Tongue (tissue), 3 donors: ENCODE measurements at places on chromosomes 3 and 15. TPM values are rescaled to one million over a fixed set of nuclear protein-coding genes. Genes with fewer than 3 reads are reported as not detected.

DNA sequence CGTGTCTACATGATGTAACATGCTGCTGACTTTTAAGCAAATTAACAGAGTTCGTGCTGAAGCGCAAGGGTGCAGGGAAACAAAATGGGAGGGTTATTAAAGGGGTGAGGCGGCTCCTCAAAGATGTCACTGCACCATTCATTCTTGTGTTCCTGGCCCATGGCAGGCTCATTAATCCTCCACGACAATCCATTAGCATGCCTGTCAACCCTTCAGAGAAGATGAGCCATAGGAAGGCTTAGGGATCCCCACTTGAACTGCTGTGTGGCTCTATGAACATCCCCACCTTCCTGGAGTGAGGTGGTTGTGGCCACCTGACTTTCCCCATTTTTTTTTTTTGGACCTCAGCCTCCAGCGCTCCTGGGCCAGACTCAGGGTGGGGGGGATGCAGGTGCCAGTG, 45.8 kb downstream of the IGF1R start:
- no peak for DNase-seq

DNA sequence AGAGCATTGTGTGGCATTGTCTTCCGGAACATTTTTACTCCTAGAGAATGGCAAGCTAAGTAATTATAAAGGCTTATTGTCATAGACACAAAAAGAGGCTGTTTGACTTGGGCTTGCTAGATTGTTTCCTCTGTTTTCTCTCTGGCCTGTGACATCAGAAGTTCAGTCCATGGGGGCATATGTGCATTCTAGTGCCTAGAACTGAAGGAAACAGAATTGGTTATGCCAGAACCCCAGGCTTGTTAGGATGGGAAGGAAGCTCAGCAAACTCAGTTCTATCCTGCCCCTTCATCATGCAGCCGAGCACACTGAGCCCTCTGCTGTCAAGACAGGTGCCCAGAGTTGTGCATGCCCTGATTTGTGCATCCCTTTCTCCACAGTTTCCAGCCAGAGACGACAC, 131.3 kb downstream of the PDE8A start:
- no peak for DNase-seq

- DNase-seq = no peak
Observed at GRCh38 chr3:112808136-112808535, 38.5 kb downstream of the CD200R1L start.

- peak; percentile 35 for DNase-seq
Observed at GRCh38 chr3:65848024-65848423, 190.7 kb downstream of the MAGI1 start.

GRCh38 chr3:140748903-140749302, 71.0 kb downstream of the TRIM42 start:
- DNase-seq = no peak

DNA sequence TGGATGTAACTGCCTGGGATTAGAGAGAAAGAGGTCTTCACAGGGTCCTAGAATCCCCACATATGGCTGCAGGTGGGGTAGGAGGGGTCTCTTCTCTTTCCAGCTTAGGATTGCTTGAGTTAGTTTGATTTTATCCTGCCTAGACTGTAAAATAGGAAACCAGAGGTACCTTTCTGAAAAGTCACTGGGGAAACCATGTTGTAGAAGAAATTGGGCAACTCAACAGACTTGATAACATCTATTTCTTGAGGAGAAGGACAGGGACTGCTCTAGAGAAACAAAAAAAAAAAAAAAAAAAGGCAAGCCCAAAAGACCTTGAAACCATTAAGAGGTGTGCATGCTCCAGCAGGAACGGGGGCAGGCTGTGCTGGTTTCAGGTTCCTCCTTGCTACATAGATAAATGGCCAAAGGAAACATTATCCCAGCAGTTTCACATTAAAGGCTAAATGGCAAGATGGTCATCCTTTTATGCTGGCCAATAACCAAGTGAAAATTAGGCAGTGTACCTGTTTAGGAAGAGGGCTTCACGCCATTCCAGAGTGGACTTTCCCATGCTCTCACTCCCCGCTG, 116.1 kb downstream of the ALDH1A2 start:
- no peak for DNase-seq

Gene INSYN1
- 14.8 TPM for total RNA-seq

DNA sequence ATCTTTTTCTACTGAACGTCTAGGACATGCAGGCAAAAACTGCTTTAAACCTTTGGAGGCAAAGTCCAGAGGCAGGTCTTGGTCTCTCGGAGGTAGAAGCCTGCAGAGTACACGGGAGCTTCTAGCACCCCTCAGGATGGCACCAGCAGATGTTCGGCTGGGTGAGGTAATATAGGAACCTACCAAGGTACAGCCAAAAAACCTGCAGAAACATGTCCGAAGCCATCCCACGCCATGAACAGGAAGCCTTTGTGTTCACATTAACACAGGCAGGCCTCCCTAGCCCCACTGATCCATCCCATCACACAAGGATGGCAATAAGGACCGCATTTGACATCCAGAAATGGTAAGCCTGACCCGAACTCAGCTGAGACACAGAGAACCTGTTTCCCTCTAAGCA, 157.9 kb upstream of the HES1 start:
- DNase-seq = no peak

- no peak for DNase-seq
Observed at GRCh38 chr3:141440942-141441341, 45.9 kb upstream of the RASA2 start.

DNA sequence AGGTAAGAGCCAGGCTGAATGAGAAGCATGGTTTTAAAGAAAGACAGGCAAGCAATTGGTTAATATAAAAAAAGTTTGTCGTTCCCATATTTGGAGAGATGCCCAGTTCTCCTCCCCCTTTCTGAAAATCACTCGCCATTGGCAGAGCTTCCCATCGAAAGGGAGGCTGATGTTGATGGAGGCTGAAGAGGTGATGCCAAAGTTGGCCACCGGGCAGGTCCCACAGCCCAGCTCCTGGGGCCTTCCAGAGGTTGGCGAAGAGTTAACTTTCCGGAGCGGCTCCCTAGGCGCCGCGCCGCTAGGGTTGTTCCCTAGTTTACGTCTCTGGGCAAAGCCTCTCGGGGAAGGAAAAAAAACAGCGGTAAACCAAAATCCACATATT, 793 bp downstream of the PCOLCE2 start:
- peak; percentile 39 for DNase-seq

Gene PDE12
- 14.2 TPM for total RNA-seq

GRCh38 chr15:79539401-79539800, 107.3 kb downstream of the MINAR1 start:
- no peak for DNase-seq

GRCh38 chr3:67654844-67655177, 399 bp upstream of the SUCLG2 start:
- no peak for DNase-seq

Gene DUOXA2
- 1.2 TPM for total RNA-seq

DNA sequence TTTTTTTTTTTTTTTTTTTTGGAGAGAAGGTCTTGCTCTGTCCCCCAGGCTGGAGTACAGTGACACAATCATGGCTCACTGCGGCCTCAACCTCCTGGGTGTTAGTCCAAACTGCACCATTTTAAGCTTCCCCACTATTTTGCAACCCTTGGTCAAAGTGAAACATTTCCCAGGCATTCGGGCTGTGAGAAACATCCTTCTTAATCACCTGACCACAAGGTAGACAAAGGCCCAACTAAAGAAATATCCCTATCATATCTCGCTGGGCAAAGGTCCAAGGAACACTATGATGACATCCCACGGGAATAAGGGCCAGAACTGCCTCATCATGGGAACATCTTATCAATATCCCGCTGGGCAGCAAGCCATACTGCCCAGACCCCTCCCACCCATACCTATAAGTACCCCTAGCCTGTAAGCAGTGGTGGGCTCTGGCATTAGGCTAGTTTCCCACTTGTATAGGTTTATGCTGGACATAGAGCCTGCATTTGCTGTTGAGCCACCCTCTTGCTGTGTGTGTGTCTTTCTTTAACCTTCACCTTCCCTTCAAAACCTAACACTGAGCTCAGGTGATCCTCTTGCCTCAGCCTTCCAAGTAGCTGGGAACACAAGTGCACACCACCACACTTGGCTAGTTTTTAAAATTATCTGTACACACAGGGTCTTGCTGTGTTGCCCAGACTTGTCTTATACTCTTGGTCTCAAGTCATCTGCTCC, 95.2 kb downstream of the SEMA5B start:
- DNase-seq = no peak

Gene FAH
- 94.9 TPM for total RNA-seq

Gene IL16
- total RNA-seq = 6.5 TPM

DNA sequence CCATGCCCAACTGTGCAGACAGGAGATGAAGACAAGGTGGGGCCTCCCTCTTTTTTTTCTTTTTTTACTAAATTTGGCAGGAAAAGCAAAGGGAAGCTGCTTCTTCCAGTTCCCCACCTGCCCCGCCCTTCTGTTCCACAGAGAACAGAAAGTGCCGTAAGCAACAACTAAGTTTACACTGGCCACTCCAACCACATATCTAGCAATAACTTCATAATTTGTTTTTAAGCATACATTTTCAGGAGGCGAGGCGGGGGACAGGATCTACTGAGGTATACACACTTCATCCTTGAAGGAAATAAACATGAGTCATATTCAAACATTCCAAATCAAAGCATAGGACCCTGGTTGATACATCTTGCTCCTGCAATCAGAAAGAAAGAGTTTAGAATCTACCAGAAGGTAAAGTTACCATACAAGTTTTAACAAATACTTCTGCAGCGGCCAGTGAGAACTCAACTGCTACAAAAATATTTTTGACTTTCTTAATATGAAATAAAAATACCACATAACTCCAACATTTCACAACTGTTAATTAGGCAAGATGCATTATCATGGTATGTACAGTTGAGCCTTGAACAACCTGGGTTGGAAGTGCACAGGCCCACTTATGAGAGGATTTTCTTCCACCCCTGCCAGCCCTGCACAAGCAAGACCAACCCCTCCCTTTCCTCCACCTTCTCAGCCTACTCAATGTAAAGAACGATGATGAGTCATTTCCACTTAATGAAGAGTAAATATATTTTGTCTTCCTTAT, 50.7 kb downstream of the FOXP1 start:
- DNase-seq = no peak

DNA sequence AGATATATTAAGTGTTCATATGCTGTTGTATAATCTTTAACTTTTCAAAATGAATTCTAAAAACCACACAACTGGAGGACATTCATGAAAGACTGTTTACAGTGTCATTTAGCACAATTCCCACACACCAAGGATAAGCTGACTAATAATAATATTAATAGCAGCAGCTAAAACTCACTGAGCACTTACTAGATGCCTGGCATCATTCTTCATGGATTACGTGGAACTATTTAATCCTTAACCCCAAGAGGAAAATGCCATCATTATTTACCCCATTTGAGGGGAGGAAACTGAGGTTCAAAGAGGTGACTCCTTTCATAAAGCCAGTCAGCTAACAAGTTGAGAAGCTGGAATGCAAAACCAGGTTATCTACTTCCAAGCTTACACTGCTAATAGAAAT, 77.0 kb downstream of the TMEM108 start:
- no peak for DNase-seq

- DNase-seq = peak; percentile 45
Observed at GRCh38 chr15:72184165-72184811, 13.3 kb downstream of the GRAMD2A start.

Gene TMC3
- total RNA-seq = not detected

- no peak for DNase-seq
Observed at GRCh38 chr3:174168538-174169254, 690.4 kb upstream of the NAALADL2 start.

Gene ERICH6
- total RNA-seq = not detected

DNA sequence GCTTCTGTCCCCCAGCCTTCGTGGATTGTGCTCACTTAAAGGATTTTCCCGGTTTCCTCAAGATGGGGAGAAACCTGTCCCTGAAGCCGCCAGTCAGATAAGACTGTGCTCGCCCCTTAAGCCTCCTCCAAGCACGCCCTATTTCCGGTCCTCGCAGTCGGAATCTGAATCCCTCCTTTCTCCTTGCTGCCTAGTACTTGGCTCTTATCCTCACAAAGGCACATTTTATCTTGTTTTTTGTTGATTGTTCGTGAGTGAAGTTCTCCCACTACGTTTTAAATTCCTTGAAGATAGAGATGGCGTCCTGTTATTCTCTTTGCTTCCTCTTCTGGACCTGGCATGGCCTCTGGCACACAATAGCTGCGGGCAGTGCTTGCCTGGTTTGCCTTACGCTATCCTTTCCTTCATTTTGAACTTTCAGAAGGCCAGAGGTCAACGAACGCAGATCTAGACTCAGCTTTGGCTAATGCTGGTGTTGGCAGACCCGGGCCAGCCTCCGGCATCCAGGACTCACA, 1.7 kb downstream of the CLDN11 start:
- DNase-seq = no peak

DNA sequence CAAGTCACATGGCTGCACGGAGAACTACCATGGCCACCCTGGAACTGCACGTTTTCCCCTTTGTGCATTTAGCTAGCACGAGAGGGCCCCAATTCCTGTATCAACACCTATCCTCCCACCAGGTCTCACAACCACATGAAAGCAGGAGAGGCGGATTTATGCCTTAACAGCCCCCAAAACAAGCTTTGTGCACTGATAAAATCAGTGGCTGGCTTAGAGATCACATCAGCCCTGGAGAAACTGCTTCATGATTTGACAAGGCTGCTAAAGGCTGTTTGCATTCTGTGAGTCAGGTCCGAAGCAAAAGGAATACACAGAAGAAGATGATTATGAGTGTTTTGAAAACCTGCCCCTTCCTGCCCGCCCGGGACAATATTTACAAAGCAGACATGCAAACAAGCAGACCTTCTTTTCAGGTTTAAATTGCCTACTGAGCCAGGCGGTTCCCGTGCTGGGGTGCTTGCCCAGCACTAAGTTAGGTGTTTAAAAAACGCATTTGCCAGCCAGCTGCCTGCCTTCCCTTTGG, 25.9 kb downstream of the CEMIP start:
- DNase-seq = peak; percentile 35

Gene XCR1
- total RNA-seq = not detected

GRCh38 chr3:1135194-1135593, 42.4 kb downstream of the CNTN6 start:
- no peak for DNase-seq

DNA sequence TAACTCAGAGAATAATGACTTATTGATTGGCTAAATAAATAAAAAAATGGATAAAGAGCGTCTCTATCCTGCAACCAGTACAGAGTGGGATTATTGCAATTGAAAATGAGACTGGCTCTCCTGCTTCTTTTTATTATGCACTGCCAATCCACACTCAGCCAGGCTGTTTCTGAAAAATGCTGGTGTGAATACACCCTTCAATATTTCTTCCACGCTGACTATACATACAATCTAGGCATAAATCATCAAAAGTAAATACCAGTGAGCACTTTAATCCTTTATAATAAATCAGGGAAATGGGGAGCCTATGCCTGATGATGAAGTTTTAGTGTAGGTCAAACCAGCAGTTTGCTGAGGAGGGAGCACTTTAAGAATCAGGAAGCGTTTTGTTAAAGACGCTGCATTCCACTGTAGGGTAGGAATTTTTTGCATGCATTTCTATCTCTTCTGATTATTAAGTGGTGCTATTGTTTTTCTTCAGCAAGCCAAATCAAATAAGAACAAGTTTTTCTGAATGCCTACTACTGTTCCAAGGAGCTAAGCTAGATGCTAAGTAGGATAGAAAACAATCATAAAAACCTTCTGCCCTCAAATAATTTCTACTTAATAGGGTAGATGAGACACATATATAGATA, 781.5 kb downstream of the TBL1XR1 start:
- no peak for DNase-seq

- DNase-seq = no peak
Observed at GRCh38 chr3:149479621-149480325, 5.3 kb downstream of the TM4SF4 start.

Gene COLQ
- total RNA-seq = 12.1 TPM
